ENCODE measurements at places on chromosomes 5 and 9. TPM values are rescaled to one million over a fixed set of nuclear protein-coding genes. Genes with fewer than 3 reads are reported as not detected.
A peak's percentile ranks its signal among the peaks of the same experiment; 100 is the strongest.

DMRT3 gene
- not detected for total RNA-seq

POU4F3 gene
- 0.15 TPM for total RNA-seq

GRCh38 chr9:109381011-109381729 lies 60.3 kb upstream of the EPB41L4B start:
- no peak for DNase-seq
- no peak overlapping the region for H3K27ac ChIP-seq
- H3K36me3 ChIP-seq, result no peaks in the 10 kb centered on the region
- no peak overlapping the region for H3K4me3 ChIP-seq

LCN15 gene
- 0.77 TPM for total RNA-seq

MUSK gene
- total RNA-seq, result not detected

- H3K27me3 ChIP-seq, result no peaks in the 10 kb centered on the region
- H3K27ac ChIP-seq, result no peak overlapping the region
- H3K36me3 ChIP-seq, result no peaks in the 10 kb centered on the region
- DNase-seq, result no peak
- H3K4me1 ChIP-seq, result no peaks in the 10 kb centered on the region
- H3K4me3 ChIP-seq, result no peak overlapping the region
Observed at GRCh38 chr5:28430565-28431178, 1392.3 kb upstream of the CDH9 start.

GRCh38 chr9:34498553-34498952 lies 24.2 kb downstream of the ENHO start:
- no peak for DNase-seq
- H3K36me3 ChIP-seq, result no peaks in the 10 kb centered on the region
- no peaks in the 10 kb centered on the region for H3K27me3 ChIP-seq

FOXI1 gene
- not detected for total RNA-seq

IL5 gene
- not detected for total RNA-seq

RBM27 gene
- 13.8 TPM for total RNA-seq

AMBP gene
- not detected for total RNA-seq

DNA sequence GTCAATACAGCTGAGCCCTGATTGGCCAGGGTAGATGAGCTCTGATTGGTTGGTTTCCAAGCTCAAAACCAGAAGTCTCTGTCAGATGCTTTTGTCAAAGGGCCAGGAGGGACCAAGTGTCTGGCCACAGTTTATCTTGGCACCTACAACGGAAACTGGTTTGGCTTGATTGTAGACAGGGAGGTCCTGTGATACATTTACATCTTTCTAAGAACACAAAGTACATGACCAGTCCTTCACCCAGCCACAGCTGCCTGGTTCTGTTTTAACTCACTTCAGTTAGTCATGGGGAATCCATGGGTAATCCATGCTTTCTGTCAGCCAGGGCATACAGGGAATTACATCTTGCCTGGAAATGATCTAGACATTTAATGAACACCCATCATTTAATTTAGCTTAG lies 171.2 kb downstream of the SLC12A2 start:
- DNase-seq, result no peak
- H3K27me3 ChIP-seq, result no peaks in the 10 kb centered on the region
- H3K36me3 ChIP-seq, result peaks cover 44% of the 10 kb centered on the region
- no peak overlapping the region for H3K27ac ChIP-seq
- no peaks in the 10 kb centered on the region for H3K4me1 ChIP-seq
- H3K4me3 ChIP-seq, result no peak overlapping the region

FRMD3 gene
- 74.1 TPM for total RNA-seq

DNA sequence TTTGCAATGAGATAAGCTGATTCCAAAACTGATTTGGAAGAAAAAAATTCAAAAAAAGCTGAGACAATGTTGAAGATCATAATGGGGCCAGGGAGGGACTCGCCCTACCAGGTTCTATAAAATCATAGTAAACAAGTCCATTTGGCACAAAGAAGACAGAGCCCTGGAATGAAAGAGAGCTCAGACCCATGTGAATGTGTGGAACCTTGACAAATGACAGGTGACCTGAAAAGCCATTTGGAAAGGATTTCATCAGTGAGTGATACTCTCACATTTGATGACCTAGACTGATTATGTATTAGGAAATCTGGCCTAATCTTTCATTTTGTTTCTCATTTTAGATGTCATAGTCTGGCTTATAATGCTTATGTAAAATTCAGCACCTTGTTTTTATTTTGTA lies 26.8 kb downstream of the SPTAN1 start:
- no peaks in the 10 kb centered on the region for H3K4me1 ChIP-seq
- H3K27me3 ChIP-seq, result no peaks in the 10 kb centered on the region
- peaks cover 92% of the 10 kb centered on the region for H3K36me3 ChIP-seq
- no peak overlapping the region for H3K27ac ChIP-seq

ANKRD18B gene
- total RNA-seq, result 0.80 TPM

GRCh38 chr9:72937545-72937944 lies 15.3 kb downstream of the ALDH1A1 start:
- H3K4me1 ChIP-seq, result no peaks in the 10 kb centered on the region
- no peak for DNase-seq
- H3K36me3 ChIP-seq, result no peaks in the 10 kb centered on the region
- H3K4me3 ChIP-seq, result no peak overlapping the region
- H3K27me3 ChIP-seq, result no peaks in the 10 kb centered on the region

- no peak overlapping the region for H3K4me3 ChIP-seq
- no peak overlapping the region for H3K27ac ChIP-seq
- no peaks in the 10 kb centered on the region for H3K4me1 ChIP-seq
- H3K36me3 ChIP-seq, result no peaks in the 10 kb centered on the region
- H3K27me3 ChIP-seq, result no peaks in the 10 kb centered on the region
- no peak for DNase-seq
Observed at GRCh38 chr5:58524571-58524970, 33.3 kb downstream of the GAPT start.

OTULINL gene
- 0.27 TPM for total RNA-seq

- no peaks in the 10 kb centered on the region for H3K4me1 ChIP-seq
- peaks cover 7% of the 10 kb centered on the region for H3K36me3 ChIP-seq
- H3K27ac ChIP-seq, result no peak overlapping the region
- H3K27me3 ChIP-seq, result no peaks in the 10 kb centered on the region
- no peak overlapping the region for H3K4me3 ChIP-seq
- no peak for DNase-seq
Observed at GRCh38 chr5:111132076-111132475, 39.9 kb downstream of the WDR36 start.

CEP72 gene
- total RNA-seq, result 3.5 TPM

TLE1 gene
- total RNA-seq, result 3.4 TPM

GRCh38 chr5:40497573-40497972 lies 182.1 kb upstream of the PTGER4 start:
- H3K36me3 ChIP-seq, result no peaks in the 10 kb centered on the region
- no peak overlapping the region for H3K4me3 ChIP-seq
- H3K27ac ChIP-seq, result no peak overlapping the region
- no peaks in the 10 kb centered on the region for H3K4me1 ChIP-seq
- DNase-seq, result peak; percentile 39
- peaks cover 5% of the 10 kb centered on the region for H3K27me3 ChIP-seq

CKS2 gene
- 52.7 TPM for total RNA-seq

- no peaks in the 10 kb centered on the region for H3K27me3 ChIP-seq
- H3K4me3 ChIP-seq, result no peak overlapping the region
- no peak overlapping the region for H3K27ac ChIP-seq
- H3K36me3 ChIP-seq, result no peaks in the 10 kb centered on the region
Observed at GRCh38 chr9:71108937-71109336, 12.5 kb downstream of the TRPM3 start.

GRCh38 chr5:97162045-97162444 lies 19.6 kb upstream of the LIX1 start:
- no peaks in the 10 kb centered on the region for H3K27me3 ChIP-seq
- H3K4me1 ChIP-seq, result no peaks in the 10 kb centered on the region
- no peak overlapping the region for H3K27ac ChIP-seq
- peaks cover 43% of the 10 kb centered on the region for H3K36me3 ChIP-seq
- peak; percentile 82 for DNase-seq
- H3K4me3 ChIP-seq, result no peak overlapping the region

DNA sequence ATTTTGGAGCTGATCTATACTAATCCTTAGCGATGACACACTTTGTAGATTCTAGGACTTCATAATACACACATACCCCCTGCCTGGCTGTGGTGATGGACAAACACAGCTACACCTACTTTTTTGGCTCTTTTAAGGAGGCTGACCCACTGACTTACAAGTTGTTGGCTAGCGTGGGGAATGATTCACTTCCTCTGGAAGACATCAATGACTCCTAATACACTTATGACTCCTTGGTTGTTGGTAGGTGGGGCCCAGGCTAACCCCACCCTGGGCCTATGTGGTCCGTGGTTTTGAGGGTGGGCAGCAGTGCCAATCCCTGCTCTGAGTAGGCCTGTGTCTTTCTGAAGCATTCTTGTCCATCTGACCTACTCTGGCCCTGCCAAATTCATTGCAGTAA lies 144.4 kb downstream of the SLC12A2 start:
- no peaks in the 10 kb centered on the region for H3K36me3 ChIP-seq
- H3K27ac ChIP-seq, result no peak overlapping the region
- DNase-seq, result no peak
- no peak overlapping the region for H3K4me3 ChIP-seq

GRCh38 chr9:116447934-116448333 lies 239.2 kb upstream of the TRIM32 start:
- H3K36me3 ChIP-seq, result no peaks in the 10 kb centered on the region
- H3K27me3 ChIP-seq, result no peaks in the 10 kb centered on the region
- H3K27ac ChIP-seq, result no peak overlapping the region
- no peak for DNase-seq
- peaks cover 4% of the 10 kb centered on the region for H3K4me1 ChIP-seq
- no peak overlapping the region for H3K4me3 ChIP-seq

TICAM2 gene
- 0.63 TPM for total RNA-seq

DNA sequence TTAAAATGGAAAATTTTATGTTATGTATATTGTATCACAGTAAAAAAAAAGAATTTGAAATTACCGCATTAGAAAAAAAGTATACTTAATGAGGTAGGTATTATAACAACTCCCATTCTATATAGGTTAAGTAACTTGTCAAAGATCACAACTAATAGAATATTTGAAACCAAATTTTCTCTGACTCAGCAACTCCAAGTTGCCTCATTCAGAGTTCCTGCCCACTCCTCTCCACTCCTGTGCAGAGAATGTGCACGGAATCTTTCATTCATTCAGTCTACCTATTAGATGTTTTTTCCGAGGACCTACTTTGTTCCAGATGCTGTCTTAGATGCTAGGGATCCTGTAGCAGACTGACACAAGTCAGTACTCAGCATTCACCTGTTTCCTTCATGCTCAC lies 15.4 kb downstream of the SH3TC2 start:
- DNase-seq, result no peak
- H3K27me3 ChIP-seq, result no peaks in the 10 kb centered on the region
- H3K4me3 ChIP-seq, result no peak overlapping the region
- no peaks in the 10 kb centered on the region for H3K4me1 ChIP-seq
- H3K36me3 ChIP-seq, result no peaks in the 10 kb centered on the region

NME5 gene
- 4.1 TPM for total RNA-seq

GRCh38 chr5:153713943-153714342 lies 223.5 kb downstream of the GRIA1 start:
- DNase-seq, result no peak
- no peaks in the 10 kb centered on the region for H3K4me1 ChIP-seq
- H3K4me3 ChIP-seq, result no peak overlapping the region
- no peaks in the 10 kb centered on the region for H3K27me3 ChIP-seq
- no peaks in the 10 kb centered on the region for H3K36me3 ChIP-seq

DNA sequence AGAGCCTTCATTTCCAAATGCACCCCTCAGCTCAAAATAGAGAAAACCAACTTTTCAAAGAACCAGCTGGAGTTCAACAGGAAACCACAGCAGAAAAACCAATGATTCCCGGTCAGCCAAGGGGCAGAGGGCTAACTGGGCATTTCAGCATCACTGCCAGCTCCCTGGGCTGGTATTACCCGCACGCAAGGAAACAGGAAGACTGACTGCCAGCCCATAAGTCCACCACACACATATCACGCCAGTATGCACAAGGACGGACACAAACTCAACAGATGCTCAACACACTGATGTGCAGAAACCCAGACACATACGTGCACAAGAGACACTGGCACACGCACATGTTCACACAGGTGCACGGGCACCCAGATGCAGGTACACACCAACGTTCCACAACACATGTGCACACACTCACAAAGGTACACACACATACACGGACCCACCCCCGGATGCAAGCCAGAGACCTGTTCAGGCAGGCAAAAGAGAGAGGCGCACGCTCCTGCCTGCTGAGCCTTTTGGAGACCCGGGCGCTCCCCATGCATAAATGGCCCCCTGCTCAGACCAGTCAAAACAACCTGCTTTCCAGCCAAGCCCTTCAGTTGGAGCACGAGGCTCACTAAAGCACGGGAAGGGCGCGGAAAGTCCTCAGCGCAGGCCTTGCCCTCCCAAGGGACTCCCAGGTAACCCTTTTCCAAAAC lies 2.1 kb downstream of the ADAMTS2 start:
- no peaks in the 10 kb centered on the region for H3K36me3 ChIP-seq
- DNase-seq, result no peak
- H3K27ac ChIP-seq, result no peak overlapping the region
- peaks cover 5% of the 10 kb centered on the region for H3K4me1 ChIP-seq

DNA sequence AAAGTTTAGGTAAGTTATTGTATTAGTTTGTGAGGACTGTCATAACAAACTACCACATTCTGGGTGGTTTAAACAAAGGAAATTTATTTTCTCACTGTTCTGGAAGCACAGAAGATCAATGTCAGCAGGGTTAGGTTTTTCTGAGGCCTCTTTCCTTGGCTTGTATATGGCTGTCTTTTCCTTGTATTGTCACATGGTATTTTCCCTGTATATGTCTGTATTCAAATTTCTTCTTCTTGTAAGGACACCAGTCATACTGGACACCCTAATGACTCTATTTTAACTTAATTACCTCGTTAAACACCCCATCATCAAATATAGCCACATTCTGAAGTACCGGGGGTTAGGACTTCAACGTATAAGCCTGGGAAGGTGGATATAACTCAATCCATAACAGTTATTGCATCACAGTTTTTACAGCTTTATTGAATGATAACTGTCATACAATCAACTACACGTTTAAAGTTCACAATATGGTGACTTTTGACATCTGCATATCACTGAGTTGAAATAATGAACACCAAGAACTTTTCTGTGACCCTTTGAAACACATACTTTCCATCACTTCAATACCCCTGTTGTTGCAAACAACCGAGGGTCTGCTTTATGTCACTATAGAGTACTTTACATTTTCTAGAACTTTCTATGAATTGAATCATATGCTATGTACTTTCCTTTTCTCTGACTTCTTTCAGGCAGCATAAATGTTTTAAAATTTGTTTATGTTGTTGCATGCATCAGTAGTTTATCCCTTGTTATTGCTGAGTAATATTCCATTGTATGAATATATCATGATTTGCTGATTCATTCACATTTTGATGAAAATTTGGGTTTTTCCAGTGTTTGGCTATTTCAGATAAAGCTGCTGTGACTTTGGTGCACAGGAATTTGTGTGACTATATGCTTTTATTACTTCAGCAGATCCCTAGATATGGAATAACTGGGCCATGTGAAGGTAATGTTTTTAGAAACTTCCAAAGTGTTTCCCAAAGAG lies 48.5 kb downstream of the MTRR start:
- H3K27me3 ChIP-seq, result no peaks in the 10 kb centered on the region
- DNase-seq, result no peak
- no peak overlapping the region for H3K27ac ChIP-seq
- no peaks in the 10 kb centered on the region for H3K36me3 ChIP-seq
- no peaks in the 10 kb centered on the region for H3K4me1 ChIP-seq
